ENCODE measurements at places on chromosomes 5 and 9. TPM values are rescaled to one million over a fixed set of nuclear protein-coding genes. Genes with fewer than 3 reads are reported as not detected.

GRCh38 chr5:172581315-172581714 lies 59.7 kb upstream of the NEURL1B start:
- DNase-seq = no peak

- no peak for DNase-seq
Observed at GRCh38 chr5:53099546-53099945, 10.0 kb downstream of the MOCS2 start.

DNA sequence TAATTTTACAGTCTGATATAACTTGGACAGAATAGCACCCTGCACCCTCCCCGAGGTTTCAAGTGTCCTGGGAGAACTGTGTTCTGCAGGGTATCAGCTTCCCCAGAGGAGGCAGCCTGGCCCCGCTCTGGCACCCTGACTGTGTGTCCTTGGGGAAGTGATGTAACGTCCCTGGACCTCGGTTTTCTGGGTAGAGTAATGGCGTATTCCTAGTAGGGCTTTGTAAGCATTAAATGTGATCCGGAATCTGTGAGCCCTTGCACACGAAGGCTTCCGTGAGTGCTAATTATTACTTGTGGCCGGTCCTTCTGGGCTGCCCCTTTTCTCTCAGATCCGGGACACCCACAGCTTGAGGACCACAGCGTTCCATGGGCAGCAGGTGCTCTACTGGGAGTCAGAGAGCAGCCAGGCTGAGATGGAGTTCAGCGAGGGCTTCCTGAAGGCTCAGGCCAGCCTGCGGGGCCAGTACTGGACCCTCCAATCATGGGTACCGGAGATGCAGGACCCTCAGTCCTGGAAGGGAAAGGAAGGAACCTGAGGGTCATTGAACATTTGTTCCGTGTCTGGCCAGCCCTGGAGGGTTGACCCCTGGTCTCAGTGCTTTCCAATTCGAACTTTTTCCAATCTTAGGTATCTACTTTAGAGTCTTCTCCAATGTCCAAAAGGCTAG lies 1.0 kb upstream of the CACFD1 start:
- DNase-seq = no peak

DNA sequence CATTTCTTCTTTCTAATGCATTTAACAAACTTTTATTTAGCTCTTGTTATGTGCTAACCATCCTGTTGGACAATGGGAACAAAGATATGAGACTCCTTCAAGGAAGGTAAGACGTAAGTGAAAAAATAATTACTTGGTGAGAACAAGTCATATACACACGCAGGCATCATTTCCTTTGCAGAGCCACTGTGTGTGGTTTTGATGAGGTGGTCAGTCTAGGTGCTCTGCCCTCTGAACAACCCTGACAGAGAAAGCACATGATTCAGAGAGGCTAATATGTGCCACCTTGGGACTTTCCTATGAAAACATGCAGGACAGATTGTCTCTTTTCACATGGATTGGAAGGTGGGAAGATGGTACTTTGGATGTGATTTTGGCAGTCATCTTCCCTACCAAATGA lies 1162.5 kb upstream of the DMAC1 start:
- DNase-seq = no peak

Gene NRARP
- 61.4 TPM for total RNA-seq

Gene BHMT2
- total RNA-seq = 0.70 TPM

All from mucosa of descending colon (tissue), 3 donors.